Fibroblast of the conjunctiva (primary cell): ENCODE measurements at places on chromosomes 3 and 15.

DNA sequence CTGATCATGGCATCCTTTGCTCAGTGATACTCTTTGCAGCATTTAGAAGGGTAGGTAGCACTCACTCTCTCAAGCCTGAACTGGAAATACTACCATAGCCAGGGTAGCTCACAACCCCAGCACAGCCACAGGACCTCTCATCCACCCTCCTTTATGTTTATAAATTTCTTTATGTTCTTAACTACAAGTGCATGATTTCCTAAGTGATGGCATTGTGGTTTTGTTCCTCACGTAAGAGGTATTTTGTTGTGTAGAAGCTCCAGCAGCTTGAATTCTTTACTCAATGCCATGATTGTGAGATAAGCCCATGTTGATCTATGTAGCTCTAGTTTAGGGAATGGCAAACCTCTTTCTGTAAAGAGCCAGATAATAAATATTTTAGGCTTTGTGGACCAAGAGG lies 7.9 kb upstream of the RTP3 start:
- no peak for DNase-seq

- DNase-seq, result no peak
Observed at GRCh38 chr3:14689247-14689980, 14.5 kb downstream of the C3orf20 start.

DNA sequence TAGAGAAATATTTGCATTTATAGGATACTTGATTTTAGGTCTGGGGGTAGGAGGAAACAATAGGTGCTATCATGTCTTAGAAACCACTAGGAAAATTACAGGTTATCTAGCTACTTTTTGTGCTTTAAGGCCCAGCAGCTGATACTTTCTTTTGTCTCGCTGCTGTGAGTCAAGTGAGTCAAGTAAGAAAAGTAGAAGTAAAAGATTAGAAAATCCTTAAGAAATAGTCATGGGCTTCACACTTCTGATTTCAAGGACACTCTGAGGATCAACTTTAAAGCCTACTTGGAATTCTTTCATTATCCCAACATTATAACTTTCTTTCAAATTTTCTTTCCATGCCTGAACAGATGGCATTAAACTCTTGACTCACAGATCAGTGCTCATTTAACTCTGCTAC lies 95.2 kb upstream of the RBMS3 start:
- DNase-seq, result no peak

- DNase-seq, result no peak
Observed at GRCh38 chr15:98838387-98839259, 169.0 kb downstream of the PGPEP1L start.

- no peak for DNase-seq
Observed at GRCh38 chr15:90814191-90814821, 54.1 kb upstream of the FURIN start.

GRCh38 chr3:124773351-124774326 lies 43.4 kb downstream of the UMPS start:
- no peak for DNase-seq

DNA sequence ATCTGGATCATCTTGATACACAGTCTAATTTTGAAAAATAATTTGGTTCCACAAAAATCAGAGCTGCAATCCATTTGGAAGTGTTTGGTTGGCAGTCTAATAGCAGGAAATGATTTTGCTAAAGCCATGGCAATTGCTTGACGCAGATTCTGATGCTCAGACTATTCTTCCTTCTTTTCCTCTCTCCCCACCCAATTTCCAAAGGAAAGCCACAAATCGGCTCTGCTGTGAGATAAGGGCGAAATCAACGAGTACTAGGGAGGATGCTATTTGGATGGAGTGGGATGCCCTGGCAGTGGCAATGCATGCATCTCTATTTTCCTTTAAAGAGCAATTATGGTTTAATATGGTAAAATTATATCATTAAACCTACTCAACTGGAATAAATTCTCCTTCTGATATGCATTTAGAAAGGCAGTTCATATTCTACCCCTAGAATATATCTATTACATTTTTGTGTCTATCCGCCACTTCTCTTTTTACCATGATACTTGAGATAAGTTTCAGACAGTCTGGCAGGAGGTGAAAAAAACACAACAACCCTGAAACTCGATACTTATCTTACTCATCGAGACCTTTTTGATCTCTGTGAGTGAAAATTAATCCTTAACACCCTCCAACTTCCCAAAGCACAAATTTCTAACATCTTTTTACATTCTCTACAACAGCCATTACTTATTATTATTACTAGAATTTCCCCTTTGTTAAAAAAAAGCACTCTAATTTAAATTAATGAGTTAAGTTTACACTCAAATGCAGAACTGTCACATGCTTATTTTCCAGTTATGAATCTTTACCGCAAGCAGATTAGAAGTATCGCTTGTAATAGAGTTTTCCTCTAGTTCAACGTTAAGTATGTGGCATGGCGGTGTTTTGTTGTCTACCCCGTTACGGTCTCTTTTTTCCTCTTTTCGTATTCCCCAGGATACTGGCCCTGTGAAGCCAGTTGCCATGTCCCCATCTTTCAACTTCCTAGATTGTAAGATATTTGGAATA lies 433.3 kb downstream of the FOXP1 start:
- DNase-seq, result no peak

- DNase-seq, result no peak
Observed at GRCh38 chr3:72259755-72260587, 475.0 kb upstream of the PROK2 start.

DNA sequence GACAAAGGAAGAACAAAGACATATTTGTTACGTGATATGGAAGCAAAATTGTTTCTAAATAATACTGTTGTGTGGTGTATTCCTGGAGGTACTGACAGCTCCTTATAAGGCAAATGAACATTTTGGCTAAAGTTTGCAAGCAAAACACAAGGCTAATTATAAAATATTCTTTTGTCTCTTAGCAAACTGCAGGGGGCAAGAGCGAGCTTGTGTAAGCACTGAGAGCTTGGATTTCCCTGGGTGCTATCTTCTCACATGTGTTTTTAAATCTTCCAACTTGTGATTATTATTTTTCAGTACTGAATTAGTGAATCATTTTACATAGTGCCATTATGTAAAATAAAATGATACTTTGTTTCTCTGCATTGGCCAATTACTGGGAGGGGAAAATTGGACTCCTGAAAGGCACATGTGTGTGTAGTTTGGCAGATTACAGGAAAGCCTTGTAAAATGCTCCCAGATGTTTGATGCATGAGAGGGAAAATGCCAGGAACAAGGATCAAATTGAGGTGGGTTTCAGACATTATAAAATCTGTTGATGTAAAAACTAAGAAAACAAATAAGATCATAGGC lies 611.5 kb downstream of the AGBL1 start:
- no peak for DNase-seq

DNA sequence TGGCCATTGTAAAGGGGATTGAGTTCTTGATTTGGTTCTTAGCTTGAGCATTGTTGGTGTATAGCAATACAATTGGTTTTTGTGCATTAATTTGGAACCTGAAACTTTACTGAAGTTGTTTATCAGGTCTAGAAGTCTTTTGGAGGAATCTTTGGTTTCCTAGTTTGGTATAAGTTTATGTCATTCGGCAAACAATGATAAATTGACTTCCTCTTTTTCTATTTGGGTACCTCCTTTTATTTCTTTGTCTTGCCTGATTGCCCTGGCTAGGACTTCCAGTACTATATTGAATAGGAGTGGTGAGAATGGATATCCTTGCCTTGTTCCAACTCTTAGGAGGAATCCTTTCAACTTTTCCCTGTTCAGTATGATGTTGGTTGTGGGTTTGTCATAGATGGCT lies 32.1 kb downstream of the SPESP1 start:
- DNase-seq, result no peak

DNA sequence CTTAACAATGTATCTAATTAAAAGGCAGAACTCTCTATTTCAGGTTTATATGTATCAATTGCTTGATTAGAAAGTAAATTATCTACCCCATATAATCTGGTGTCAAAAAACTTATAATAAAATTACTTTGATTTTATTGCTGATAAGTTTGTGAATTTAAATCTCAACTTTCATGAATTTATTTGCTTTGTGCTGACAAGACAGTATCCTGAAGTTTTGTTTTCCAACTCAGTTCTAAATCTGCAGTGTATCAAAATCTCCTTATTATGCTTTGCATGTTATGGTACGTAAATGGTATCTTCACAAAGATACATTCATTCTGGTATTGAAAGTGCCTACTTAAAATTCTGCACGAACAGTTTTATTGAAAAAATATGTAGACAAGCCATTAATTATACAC lies 78.5 kb upstream of the ZNF717 start:
- no peak for DNase-seq

DNA sequence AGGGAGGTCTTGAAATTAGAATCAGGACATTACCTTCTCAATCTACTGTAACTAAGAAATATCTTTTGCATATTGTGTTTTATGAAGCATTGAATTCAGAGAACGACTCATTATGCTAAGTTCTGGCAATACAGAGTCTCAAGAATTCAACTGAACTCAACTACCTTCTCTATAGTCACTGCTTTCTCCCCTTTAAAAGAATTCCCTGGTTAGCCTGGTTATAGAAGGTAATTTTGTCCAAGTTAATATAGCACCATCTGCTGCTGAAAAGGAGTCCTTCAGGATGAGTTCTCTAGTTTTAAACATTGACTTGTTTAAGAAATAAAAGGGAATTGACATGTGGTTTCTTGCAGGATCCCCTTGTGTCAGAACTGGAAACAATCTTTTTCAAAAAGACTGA lies 60.2 kb downstream of the IL16 start:
- peak; percentile 59 for DNase-seq

DNA sequence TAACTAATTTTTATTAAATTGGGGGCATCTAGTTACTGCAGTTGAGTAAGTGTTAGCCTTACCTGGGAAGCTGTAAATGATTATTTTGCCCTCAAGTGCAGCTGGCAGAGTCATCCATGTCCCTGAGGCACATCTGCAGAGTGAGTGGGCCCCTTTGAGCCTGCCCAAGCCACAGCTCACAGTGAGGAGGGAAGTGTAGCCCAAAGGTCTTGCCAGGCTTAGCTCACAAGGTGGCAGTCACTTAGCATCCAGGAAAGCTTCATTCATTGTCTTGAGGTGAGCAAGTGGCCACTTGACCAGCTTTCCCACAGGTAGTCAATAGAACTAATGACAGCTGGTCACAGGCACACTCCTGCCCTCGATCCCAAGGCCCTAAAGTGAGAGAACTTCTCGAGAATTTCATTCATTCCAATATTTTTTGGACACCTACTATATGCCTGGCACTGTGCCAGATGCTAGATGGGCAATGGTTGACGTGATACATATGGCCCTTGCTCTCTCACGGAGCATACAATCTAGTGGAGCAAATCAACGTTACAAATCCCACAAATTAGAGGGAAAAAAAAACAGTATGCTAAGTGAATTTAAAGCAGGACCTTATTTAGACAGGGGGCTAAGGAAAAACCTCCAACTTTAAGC lies 163.3 kb upstream of the IL12A start:
- DNase-seq, result no peak

DNA sequence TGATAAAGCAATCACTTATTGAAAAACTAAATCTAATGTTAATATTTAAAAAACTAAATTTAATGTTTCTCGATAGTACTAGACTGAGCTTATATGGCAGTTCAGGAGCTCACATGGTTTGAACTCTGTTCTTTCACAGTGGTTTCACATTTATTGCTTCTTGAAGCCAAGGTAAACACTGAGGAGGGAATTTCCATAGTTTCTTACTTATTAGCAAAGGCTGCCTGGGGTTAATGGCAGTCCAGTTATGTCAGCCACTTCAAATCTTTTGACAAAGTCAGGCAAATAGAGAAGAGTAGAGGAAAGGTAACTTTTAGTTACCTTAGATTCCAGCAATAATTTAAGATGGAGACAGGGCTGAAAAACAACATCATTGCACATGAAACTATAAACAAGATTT lies 831.5 kb downstream of the ROBO2 start:
- no peak for DNase-seq

DNA sequence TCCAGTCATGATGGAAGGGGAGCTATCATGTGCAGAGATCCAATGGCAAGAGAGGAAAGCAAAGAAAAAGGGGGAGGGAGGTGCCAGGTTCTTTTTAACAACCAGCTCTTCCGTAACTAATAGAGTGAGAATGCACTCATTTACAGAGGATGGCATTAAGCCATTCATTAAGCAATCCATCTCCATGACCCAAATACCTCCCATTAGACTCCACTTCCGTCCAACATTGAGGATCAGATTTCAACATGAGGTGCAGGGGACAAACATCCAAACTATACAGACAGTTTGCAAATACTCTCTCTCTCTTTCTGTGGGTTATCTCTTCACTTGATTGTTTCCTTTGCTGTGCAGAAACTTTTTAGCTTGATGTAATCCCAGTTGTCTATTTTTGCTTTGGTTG lies 21.2 kb downstream of the ZDHHC23 start:
- no peak for DNase-seq
